ENCODE measurements at places on chromosomes 3 and 15.

DNA sequence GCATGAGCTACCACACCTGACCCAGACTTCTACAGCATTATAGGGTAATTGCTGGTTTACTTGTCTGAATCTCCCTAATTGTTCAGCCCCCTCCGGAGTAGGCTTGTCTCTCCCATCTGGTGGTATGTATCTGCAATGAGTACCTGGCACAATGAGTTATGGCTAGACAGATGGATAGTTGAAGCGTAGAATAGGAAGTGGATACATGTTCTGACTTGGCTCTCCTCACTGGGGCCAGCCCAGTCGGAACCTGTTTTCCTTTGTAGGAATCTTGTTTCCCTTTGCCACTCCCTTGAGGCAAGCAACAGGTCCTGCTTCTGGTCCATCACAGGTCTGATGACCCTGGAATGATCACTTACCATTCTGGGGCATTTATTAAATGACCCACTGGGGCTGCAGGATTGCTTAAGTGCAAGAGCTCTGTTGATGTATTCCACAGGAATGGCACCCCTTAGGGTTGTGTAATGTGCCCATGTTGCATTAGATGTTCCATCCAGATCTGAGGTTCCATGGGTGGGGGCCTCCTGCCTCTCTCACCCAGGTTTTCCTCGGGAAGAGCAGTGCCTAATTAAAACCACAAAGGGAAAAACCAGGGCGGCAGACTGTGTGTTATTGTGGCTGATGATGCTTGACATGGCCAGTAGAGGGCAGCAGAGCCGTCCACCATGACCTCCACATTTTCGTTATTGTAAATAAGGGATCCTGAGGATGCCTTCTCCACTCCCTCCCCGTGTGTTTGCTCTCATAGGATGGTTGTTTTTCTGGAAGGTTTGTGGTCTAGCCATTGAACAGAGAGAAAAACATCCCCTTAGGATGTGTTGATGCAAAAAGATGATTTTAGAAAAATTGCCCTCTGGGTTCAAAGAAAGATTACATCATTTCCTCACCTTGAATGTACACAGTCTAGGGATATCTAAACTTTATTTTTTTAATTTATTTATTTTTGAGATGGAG lies 58.0 kb downstream of the CMTM8 start:
- no peak for DNase-seq

DNA sequence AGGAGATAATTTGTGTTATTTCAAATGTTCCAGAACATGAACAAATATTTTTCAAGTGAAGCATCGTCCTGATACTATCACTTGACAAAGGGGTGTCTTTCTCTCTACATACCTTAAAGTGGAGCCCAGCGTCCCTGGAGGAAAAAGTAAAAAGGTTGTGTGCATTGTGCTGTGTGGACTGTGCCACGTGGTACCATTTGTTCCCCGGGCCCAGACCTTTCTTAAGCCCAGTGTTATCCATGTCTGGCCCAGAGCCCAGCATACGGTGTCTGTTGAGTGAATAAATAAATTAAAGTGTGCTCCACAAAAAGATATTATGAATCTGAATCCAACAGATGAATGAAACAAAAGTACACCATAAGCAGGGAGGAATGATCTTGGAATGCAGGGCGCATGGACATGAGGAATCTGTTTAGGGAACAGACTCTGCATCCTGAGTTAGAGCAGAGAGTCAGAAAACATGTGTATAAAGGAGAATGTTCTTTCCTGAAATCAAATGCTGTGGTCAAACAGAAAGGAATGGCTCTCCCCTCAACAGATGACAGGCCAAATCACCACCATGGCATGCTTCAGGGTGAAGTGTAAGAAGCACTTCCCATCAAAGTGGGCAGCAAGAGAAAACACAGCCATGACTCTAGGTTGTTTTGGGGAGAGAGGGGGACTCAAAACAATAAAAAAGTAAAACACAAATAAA lies 8.1 kb upstream of the PRSS50 start:
- no peak for DNase-seq

DNA sequence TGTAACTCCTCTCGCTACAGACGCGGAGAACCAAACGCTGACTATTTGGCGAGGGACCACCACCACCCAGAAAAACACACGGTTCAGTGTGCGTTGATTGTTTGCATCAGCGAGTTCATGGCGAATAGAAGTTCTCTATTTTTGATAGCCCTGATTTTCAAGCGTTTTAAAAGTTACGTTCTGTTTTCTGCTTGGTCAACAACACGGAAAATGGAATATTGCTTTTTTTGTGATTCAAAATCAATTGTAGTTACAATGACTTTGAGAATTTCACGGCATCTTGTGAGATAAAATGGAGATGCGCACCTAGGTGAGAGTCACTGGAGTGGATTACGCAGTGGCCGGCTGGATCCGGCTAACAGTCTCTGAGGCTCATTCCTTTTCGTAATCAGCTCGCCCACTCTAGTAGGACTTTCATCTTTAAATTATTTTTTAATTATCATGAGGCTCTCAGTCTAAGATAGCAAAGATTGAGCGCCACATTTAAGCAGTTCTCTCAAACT lies 54.8 kb downstream of the CCDC54 start:
- no peak for DNase-seq

DNA sequence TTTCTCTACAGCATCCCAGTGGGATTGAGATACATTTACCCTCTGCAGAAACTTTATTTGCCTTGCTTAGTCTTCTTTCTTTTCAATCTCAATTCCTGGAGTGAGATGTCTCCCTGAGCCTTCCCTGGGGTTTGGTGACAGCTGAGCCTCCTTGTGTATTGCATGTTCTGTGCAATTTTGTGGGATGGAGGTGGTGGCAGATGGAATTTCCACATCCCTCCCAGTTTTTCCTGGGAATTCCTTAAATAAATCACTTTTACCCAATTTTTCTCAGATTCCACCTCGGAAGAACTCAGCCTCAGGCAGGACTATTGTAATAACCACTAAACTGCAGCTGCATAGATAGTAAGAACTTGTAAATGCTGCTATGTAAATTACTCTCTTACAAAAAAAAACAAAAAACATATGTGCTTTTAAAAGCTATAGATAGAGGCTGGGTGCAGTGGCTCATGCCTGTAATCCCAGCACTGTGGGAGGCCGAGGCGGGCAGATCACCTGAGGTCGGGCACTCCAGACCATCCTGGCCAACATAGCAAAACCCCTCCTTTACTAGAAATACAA lies 88.5 kb upstream of the ABHD17C start:
- no peak for DNase-seq

- DNase-seq, result no peak
Measured at GRCh38 chr3:48294611-48295263, 38.7 kb downstream of the SPINK8 start.

- peak; percentile 32 for DNase-seq
Measured at GRCh38 chr3:153284282-153284938, 122.4 kb downstream of the RAP2B start.
